Stimulated activated CD4-positive, alpha-beta T cell treated with anti-CD3 and anti-CD28 coated beads, Interleukin-2, amount 100 ng/mL, for 24 hours (primary cell): ENCODE measurements at places on chromosomes 13 and 19.

- no peak for DNase-seq
Measured at GRCh38 chr13:40488869-40489391, 177.5 kb downstream of the FOXO1 start.

DNA sequence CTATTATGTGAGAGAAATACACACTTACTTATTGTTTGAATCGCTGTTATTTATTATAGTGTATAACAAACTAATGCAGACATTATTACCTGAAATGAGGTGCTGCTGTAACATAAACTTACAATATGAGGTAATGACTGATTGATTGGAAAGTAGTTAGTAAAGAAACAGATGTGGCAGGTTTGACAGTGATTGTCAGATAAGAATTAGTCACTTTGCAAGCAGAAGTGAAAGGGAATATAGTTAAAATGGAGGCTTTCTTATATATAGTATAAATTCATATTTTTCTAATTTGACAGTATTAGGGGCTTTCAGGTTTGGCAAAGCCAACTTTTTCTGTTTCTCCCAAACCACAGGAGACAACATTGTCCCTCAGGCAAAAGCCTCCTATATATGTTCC, 20.6 kb downstream of the MIR17HG start:
- DNase-seq: no peak

DNA sequence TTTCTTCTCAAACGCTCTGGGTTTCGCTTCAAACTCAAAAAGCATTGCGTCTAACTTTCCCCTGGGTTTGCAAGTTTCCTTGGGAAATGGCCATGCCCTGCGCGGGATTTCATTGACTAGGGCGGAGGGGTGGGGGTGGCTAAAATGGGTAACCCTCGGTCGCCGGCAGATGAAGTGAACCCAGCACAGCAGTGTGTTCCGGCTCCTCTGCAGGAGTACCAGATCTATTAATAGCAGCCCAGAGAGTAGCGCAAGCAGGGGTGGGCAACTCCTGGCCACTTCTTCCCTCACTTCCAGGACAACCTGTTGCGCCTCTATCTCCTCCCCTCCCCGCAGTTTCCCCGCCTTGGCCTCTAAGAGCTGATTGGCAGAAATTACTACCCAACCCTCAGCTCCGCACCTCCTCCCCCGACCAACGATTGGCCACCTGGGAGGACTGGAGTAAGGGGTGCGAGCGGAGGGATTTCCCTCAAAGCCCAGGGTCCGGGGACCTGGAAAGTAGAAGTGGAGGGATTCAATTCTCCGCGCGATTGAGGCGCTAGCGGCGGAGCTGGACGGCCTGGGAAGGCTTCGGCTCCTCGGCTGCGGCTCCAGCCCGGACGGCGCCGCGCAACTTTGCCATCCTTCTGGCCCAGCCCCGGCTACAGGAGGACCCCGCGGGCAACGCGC, at the start of gene FREM2:
TSS of gene FREM2 (plus strand) at position 501 of the 669 bp plus-strand sequence. CDS start 268 bp downstream, outside the sequence.
- DNase-seq: no peak

DNA sequence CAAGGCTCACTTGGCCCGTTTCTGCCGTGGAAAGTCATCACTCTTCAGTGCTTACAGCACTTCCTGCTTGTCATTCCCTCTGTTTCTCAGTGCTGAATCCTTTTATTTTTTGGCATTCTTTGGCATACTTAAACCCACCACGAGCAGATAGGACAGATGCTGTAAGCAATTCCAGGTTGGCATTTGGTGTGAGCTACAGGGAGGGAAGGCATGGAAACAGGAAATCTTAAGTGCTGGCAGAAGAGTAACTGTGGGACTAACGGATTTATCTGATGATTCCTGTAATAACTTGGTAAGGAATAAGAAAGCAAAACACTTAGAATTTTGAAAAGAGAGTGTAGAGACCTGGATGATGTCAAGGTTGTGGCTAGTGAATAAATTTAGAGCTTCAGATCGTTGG, 273.4 kb downstream of the GPC6 start:
- DNase-seq: no peak

DNA sequence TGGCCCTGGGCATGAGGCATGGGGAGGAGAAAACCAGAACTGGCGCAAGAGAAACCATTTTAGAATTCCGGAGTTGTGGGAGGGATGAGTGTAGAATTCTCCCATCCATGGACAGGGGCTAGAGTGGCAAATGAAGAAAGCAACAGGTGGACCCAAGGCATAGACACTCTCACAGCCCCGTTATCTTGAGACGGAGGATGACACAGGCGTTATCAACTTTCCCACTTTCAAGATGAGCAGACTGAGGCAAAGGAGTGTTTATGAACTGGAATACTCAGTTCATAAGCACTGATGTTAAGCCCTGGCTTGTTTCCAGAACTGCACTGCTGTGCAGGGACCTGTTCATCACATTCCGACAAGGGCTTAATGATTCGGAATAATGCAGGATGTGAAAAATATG, 1.1 kb upstream of the GTF3A start:
- DNase-seq: no peak
